ENCODE measurements at places on chromosomes 7 and 10. TPM values are rescaled to one million over a fixed set of nuclear protein-coding genes. Genes with fewer than 3 reads are reported as not detected.

- H3K4me1 ChIP-seq = peaks cover 5% of the 10 kb centered on the region
- no peak for DNase-seq
- H3K4me3 ChIP-seq = no peak overlapping the region
- H3K36me3 ChIP-seq = no peaks in the 10 kb centered on the region
- H3K27me3 ChIP-seq = peaks cover 69% of the 10 kb centered on the region
Observed at GRCh38 chr7:31052841-31053601, 913 bp downstream of the ADCYAP1R1 start.

DNA sequence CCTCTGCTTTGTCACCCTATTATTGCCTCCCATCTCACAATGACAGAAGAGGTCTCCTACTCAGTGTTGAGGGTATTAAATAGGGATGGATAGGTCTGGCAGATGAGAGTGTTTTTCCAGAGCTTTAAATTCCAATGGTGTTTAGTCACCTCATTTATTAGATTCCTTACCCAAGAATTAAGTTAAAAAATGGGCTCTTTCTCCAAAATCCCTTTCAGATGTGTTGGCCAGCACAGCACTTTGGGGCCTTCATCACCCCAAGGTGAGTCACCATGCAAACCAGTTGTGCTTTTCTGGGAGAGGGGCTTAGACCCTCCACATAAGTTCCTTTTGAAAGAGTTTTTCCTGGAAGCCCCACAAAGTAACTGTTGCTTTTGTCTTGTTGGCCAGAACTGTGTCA lies 78.4 kb downstream of the CYP26A1 start:
- H3K4me1 ChIP-seq = peaks cover 18% of the 10 kb centered on the region
- DNase-seq = no peak
- H3K27me3 ChIP-seq = peaks cover 12% of the 10 kb centered on the region
- H3K4me3 ChIP-seq = no peak overlapping the region
- peaks cover 2% of the 10 kb centered on the region for H3K36me3 ChIP-seq

DNA sequence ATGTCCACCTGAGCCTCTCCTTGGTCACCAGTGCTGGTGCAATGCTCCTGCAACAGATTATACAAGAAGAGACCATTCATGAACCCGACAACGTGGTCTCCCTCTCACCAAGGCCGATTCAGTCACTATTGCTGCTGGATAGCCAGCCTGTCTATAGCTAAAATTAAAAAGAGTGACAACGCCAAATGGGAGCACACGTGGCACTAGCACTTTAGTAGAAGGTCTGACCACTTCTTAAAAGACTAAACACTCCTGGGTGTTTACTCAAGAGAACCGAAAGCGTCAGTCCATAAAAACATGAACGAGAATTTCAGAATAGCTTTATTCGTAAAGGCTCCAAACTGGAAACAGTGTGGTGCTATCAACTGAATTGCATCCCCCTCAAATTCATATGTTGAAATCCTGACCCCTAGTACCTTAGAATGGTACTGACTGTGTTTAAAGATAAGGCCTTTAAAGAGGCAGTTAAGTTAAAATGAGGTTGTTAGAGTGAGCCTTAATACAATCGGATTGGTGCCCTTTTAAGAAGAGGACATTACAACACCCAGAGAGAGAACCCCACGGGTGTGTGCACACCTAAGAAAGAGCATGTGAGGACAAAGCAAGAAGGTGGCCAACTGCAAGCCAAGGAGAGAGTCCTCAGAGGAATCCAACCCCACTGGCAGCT lies 4.4 kb upstream of the GALNTL5 start:
- H3K4me1 ChIP-seq = no peaks in the 10 kb centered on the region
- DNase-seq = no peak
- no peak overlapping the region for H3K27ac ChIP-seq
- H3K4me3 ChIP-seq = no peak overlapping the region

GRCh38 chr7:155778349-155778748 lies 33.9 kb downstream of the SHH start:
- H3K27me3 ChIP-seq = no peaks in the 10 kb centered on the region
- no peak overlapping the region for H3K4me3 ChIP-seq
- H3K4me1 ChIP-seq = peaks cover 9% of the 10 kb centered on the region
- H3K36me3 ChIP-seq = peaks cover 5% of the 10 kb centered on the region
- DNase-seq = no peak

DNA sequence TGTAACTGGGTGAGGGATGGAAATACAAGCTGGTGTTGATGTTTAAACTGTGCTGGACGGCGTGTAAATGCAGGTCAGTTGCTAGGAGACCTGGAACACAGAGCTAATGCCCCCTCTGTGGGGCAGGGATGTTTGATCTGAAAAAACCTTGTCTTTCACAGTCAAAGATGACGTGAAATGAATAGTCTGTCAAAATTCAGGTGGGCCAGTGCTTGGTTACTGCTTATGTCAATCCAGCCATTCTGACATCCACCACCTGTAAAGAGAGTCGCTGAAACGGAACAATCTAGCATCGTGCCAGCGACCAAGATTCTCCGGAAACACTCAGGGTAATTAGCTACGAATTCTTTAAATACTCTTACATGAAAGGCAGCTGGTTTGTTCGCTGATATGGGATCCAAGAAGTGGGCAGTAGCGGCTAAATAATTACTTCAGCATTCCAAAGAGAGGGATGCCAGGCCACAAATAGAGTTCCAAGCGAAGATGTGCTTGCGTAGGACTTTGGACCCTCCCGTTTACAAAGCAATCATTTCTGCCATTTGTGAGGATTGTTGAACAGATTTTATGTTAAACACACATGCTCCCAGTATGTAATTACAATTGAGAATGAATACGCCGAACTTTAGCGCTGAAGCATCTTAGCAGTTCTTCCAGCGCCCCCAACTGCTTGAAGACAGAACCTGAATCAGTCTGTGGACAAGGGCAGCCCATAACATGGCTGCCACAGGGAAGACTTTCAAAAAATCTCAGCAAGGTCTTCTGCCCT lies 7.3 kb upstream of the ASB4 start:
- no peaks in the 10 kb centered on the region for H3K36me3 ChIP-seq
- peaks cover 26% of the 10 kb centered on the region for H3K27me3 ChIP-seq
- no peak for DNase-seq
- no peak overlapping the region for H3K4me3 ChIP-seq
- H3K27ac ChIP-seq = no peak overlapping the region
- H3K4me1 ChIP-seq = no peaks in the 10 kb centered on the region

- no peak for DNase-seq
- no peaks in the 10 kb centered on the region for H3K36me3 ChIP-seq
- H3K27me3 ChIP-seq = no peaks in the 10 kb centered on the region
- H3K4me3 ChIP-seq = peak overlapping the region; percentile 45
Observed at GRCh38 chr7:77157446-77157845, 35.0 kb downstream of the CCDC146 start.

DNA sequence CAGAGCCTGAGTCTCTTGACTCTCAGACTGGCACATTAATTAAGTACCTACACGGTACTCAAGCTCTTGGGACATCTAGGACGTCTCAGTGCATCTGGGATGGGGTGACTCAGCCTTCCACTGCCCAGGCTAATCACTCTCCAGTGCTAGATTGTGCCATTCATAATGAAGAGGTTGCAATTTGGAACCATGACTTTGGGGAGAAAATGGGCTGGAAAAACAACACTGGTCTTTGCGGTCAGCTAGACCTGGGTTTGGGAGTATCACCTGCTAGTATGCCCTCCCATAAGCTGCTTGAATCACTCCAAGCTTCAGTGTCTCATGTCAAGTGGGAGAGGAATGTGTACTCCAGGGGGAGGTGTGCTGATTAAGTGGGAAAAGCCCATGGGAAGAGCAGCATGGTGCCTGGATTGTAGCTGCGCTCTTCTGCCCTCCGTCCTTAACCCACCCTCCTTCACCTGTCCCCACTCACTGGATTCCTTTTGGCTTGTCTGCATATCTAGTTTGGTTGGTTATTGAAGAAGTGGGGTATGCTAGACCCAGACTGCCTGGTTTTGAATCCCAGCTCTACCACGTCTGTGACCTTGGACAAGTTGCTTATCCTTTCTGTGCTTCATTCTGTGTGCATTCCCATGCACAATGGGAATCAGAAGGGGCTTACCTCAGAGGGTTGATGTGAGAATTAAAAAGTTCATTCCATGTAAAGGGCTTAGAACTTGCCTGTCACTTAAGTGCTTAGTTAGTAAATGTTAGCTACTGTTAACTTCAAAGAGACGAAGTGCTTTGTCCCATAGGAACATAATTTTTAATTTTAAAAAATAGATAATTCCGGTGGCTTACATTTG lies 3.8 kb downstream of the NFE2L3 start:
- no peaks in the 10 kb centered on the region for H3K27me3 ChIP-seq
- peak overlapping the region; percentile 78 for H3K4me3 ChIP-seq
- H3K4me1 ChIP-seq = peaks cover 57% of the 10 kb centered on the region
- DNase-seq = no peak
- H3K27ac ChIP-seq = peak overlapping the region; percentile 98

DNA sequence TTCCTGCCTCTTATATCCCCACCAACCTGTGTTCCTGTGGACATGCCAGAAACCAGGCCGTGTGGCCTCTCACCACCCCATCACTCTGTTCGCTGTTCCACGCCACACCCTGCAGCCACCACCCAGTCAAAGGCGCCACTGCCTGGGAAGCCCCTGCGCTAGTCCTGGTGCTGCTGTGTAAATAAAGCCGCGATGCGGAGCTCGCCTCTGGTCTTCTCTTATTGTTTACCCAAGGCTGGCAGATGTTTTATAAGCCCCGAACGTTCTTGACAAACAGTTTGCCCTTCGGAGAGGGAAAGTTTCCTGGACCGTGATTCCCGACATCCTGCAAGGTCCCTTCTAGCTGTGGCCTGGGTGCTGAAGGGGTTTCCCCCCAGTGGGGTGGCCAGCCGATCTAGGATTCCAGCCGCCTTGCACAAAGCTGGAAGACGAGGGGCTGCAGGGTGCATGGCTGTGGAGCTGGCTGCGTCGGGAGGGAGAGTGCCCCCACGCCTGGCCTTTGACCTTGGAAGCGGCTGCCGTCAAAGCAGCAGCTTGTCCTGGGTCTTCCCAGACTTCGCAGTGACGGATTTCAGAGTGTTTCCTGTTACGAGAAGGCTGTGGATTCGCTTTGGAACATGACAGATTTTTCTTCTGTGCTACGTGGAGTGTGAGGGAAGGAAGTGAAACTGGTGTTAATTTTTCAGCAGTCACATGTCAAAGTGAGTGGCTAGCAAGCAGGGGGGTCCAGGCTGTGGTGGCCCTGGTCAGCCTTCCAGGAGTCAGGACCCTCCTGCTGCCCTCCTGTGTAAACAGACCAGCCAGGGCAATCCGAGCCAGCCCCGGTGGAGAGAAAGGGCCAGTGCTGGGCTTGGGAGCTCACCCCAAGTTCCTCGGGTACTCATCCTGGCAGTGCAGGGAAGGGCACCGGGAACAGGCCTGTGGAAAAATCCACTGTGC lies 61.6 kb downstream of the LHPP start:
- peak overlapping the region; percentile 54 for H3K27ac ChIP-seq
- no peak for DNase-seq
- no peak overlapping the region for H3K4me3 ChIP-seq
- no peaks in the 10 kb centered on the region for H3K36me3 ChIP-seq
- peaks cover 2% of the 10 kb centered on the region for H3K4me1 ChIP-seq

GRCh38 chr10:44153918-44154670 lies 230.8 kb downstream of the CXCL12 start:
- no peak overlapping the region for H3K27ac ChIP-seq
- DNase-seq = no peak
- no peaks in the 10 kb centered on the region for H3K36me3 ChIP-seq
- H3K4me1 ChIP-seq = no peaks in the 10 kb centered on the region

GRCh38 chr7:70446448-70447143 lies 685.3 kb upstream of the GALNT17 start:
- H3K36me3 ChIP-seq = no peaks in the 10 kb centered on the region
- DNase-seq = no peak
- H3K27ac ChIP-seq = no peak overlapping the region

- H3K27ac ChIP-seq = no peak overlapping the region
- peaks cover 3% of the 10 kb centered on the region for H3K36me3 ChIP-seq
- no peak for DNase-seq
- peaks cover 4% of the 10 kb centered on the region for H3K4me1 ChIP-seq
Observed at GRCh38 chr10:72762042-72762441, 70.1 kb downstream of the MCU start.

DNA sequence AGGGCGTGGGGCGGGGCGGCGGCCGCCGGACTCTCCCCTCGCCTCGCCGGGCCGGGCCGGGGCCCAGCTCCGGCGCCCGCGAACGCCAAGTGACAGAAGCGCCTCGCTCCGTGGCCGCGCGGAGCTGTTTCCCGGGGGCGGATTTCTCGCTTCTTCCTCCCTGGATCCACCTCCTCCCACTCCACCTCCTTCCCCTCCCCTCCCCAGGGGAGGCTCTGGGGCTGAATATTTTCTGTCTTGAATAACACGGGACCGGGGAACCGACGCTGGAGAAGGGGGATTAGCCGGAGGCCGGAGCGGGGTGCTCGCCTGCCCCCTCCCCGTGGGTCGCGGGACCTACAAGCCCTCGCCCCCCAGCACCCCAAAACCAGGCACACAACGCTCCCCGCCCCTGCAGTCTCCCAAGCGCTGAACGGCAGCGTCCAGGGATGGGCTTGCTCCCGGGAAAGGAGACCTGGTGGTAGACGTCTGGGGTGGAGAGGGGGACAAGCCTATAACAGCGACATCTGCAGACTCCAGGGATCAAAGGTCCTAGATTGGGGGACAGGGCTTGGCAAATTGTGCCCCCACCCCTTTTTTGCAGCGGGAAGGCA lies at the start of gene ARHGAP21:
Gene ARHGAP21, minus strand, starts transcription at position 100 of the 593 bp plus-strand sequence. CDS start 1,988 bp downstream, outside the sequence.
- peak within 1 kb of the TSS; percentile 83 for H3K27ac ChIP-seq
- H3K27me3 ChIP-seq = no peaks in the 10 kb centered on the region
- H3K36me3 ChIP-seq = no peaks in the 10 kb centered on the region
- H3K4me1 ChIP-seq = peaks cover 7% of the 10 kb centered on the region
- peak within 1 kb of the TSS; percentile 93 for H3K4me3 ChIP-seq

DNA sequence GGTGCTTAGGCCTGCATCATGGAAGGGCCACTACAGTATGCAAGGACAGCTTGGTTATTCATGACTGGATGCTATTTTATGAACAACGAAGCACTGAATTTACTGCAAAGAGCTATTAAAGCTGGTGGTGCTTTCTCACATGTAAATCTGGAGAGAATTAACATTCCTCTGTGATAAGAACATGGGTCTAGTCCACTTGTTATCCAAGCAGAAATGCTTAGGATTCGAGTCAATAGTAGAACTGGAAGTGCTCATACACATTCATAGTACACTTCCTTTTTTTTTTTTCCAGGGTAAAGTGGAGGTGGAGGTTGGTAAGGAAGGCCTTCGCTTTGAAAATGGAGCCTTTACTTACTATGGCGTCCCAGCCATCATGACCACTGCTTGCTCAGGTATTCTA lies 35.0 kb downstream of the CNNM1 start:
- H3K27me3 ChIP-seq = peaks cover 57% of the 10 kb centered on the region
- H3K27ac ChIP-seq = no peak overlapping the region
- no peak overlapping the region for H3K4me3 ChIP-seq
- H3K36me3 ChIP-seq = no peaks in the 10 kb centered on the region

Gene WNT16
- total RNA-seq = not detected

Gene FFAR4
- total RNA-seq = not detected

Gene CCAR1
- total RNA-seq = 69.6 TPM

Gene KCP
- 0.23 TPM for total RNA-seq

Gene SLC18A3
- not detected for total RNA-seq

Gene ASZ1
- not detected for total RNA-seq

Data from T-helper 17 cell (primary cell).